ENCODE measurements at places on chromosomes 7 and 10. TPM values are rescaled to one million over a fixed set of nuclear protein-coding genes. Genes with fewer than 3 reads are reported as not detected.

METTL27 gene
- total RNA-seq: 2.1 TPM

INHBA gene
- total RNA-seq: 0.54 TPM

RGR gene
- not detected for total RNA-seq

TAS2R60 gene
- total RNA-seq: not detected

WNT2 gene
- not detected for total RNA-seq

FAM25G gene
- total RNA-seq: not detected

ANKRD22 gene
- total RNA-seq: 0.42 TPM

KCP gene
- 0.20 TPM for total RNA-seq

PTER gene
- 9.6 TPM for total RNA-seq

C7orf57 gene
- not detected for total RNA-seq

AGR2 gene
- total RNA-seq: not detected

HOXA10 gene
- total RNA-seq: not detected

UCMA gene
- not detected for total RNA-seq

ZNF37A gene
- 25.8 TPM for total RNA-seq

EPHA1 gene
- total RNA-seq: 0.66 TPM

UBTD1 gene
- total RNA-seq: 1.5 TPM

FAS gene
- total RNA-seq: 87.8 TPM

CLRN3 gene
- not detected for total RNA-seq

HYCC1 gene
- 64.2 TPM for total RNA-seq

BBS9 gene
- total RNA-seq: 10.4 TPM

COBL gene
- total RNA-seq: not detected

MLXIPL gene
- not detected for total RNA-seq

HOXA5 gene
- not detected for total RNA-seq

TRPV5 gene
- 0.10 TPM for total RNA-seq

ATOH7 gene
- not detected for total RNA-seq

ANKRD30A gene
- total RNA-seq: not detected

WDFY4 gene
- 0.29 TPM for total RNA-seq

SFTPA1 gene
- total RNA-seq: not detected

CALCR gene
- not detected for total RNA-seq
